Heart right ventricle (tissue), 16 donors: ENCODE measurements at places on chromosomes 3 and 15.

GRCh38 chr15:25433118-25433865 lies 5.5 kb downstream of the UBE3A start:
- DNase-seq = no peak

- DNase-seq = no peak
Measured at GRCh38 chr3:127715532-127715931, 42.8 kb downstream of the ABTB1 start.

GRCh38 chr3:134931045-134931785 lies 136.2 kb downstream of the EPHB1 start:
- DNase-seq = no peak

- no peak for DNase-seq
Measured at GRCh38 chr3:48352546-48352945, 19.1 kb upstream of the SPINK8 start.

DNA sequence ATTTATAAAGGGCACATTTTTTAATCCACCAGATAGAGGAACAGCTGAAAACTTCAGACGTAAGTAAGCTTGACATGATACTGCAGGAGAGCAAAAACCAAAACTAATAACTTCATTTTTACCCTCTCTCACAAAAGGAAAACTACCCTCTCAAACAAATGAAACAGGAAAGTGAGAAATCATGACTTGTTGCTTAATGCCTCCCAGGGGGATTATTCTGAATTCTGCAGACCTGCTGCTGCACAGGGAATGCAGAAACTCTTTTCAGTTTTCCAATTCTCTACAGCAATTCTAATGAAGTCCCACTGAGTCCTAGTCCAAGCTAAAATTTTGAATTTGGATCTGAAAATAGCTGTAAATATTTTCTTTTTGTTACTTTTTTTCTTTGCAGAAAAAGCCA lies 637.1 kb upstream of the CCDC54 start:
- no peak for DNase-seq

DNA sequence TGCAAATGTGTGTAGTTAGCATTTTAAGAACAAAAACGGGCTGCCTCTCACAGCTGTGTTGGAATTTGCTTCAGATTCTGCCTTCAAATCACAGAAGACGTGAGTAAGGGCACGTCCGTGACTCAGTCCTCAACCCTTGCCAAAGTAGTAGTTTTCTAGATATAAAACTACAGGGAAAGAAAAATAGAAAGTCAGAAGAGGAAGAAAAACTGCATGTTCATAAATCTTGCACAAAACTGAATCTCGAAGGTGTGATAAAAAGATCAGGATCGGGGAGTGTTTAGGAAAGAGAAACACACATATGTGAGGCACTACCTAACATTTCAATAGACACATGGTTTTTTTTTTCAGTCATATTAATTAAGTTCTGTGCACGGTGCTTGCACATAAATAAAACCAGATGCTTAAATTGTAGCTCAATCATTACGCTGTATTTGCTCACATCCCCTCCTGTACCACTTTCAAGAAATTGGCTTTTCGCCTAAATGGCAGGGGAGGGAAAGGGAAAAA lies 71.7 kb downstream of the P3H2 start:
- DNase-seq = no peak

DNA sequence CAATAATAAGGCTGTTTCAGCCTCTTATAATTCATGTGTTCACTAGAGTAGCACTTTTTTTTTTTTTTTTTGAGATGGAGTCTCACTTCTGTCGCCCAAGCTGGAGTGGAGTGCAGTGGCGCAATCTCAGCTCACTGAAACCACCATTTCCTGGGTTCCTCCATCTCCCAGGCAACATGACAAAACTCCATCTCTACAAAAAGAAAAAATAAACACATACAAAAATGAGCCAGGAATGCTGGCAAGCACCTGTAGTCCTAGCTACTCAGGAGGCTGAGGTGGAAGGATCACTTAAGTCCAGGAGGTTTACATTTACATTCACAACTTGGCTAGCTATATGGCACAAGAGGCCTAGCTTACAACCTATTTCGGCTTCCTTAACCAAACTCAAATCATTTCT lies 6.8 kb downstream of the USP4 start:
- DNase-seq = no peak

GRCh38 chr3:8775181-8775580 lies 5.8 kb upstream of the OXTR start:
- no peak for DNase-seq

GRCh38 chr3:68773401-68773800 lies 158.9 kb downstream of the TAFA4 start:
- no peak for DNase-seq

GRCh38 chr3:59256230-59256629 lies 206.4 kb upstream of the CFAP20DC start:
- no peak for DNase-seq

DNA sequence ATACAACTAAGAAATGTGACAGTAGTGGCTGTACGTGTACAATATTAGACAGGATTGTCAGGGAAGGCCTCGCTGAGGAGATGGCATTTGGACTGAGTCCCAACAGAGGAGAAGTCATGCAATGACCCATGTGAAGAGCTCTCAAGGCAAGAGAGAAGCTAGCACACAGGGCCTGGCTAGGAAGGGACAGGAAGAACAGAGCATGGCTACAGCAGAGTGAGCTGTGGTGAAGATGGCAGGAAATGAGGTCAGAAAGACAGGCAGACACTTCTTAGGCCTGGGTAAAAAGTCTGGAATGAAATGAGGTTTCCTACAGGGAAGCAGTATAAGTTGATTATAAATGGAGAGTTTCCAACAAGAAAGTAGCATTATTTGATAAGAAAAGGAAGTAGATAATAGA lies 33.2 kb upstream of the LEKR1 start:
- DNase-seq = no peak

- DNase-seq = no peak
Measured at GRCh38 chr3:183500319-183500718, 55.2 kb downstream of the KLHL6 start.

- no peak for DNase-seq
Measured at GRCh38 chr15:31500766-31501449, 174.3 kb downstream of the KLF13 start.

- DNase-seq = no peak
Measured at GRCh38 chr15:51229907-51230330, 108.5 kb downstream of the CYP19A1 start.

DNA sequence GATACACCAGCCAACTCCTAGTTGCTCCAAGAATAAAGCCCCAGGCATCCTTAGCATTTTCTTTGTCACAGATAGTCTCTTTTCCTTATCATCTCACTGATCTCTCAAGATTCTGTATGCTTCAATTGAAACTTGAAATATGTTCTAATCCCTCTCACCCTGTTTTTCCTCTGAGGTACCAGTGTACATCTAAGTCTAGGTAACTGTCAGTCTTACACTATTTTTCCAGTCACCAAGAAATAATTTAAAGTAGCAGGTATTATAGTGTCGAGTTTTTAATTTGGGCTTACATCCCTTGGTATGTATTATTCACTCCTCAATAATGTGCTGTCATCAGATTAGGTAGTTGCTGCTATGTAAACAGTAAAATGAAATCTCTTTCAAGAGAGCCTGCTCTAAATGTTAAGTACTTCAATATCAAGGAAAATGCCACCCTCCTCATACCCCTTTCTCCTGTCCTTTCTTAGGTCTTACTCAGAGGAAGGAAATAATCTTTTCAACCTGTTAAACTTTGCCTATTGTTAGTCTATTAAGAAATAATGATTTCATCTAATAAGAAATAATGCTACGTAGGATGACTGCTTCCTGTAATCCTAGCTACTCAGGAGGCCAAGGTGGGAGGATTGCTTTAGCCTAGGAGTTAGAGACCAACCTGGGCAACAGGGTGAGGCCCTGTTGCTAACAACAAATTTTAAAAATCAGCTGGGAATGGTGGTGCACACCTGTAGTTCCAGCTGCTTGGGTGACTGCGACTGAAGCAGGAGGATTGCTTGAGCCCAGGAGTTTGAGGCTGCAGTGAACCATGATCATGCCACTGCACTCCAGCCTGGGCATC lies 39.8 kb downstream of the TSC22D2 start:
- DNase-seq = no peak

DNA sequence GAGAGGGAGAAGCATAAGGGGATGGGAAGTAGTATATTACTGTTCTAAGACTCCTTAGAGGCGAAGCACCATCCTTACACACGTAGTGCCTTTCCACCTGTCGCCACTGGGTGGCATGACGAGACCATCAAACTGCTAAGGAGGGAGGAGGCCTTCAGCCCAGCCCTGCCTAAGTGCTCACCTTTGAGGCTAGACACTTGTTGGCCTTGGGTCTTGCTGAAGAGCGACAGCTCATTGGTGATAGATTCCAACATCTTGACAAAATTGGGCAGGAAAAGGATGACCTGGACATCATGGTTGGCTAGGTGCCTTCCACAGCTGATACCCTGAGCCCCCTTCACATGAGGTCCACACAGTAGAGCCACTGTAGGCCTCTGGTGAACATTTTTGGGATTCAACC lies 19.6 kb downstream of the CLK3 start:
- no peak for DNase-seq

DNA sequence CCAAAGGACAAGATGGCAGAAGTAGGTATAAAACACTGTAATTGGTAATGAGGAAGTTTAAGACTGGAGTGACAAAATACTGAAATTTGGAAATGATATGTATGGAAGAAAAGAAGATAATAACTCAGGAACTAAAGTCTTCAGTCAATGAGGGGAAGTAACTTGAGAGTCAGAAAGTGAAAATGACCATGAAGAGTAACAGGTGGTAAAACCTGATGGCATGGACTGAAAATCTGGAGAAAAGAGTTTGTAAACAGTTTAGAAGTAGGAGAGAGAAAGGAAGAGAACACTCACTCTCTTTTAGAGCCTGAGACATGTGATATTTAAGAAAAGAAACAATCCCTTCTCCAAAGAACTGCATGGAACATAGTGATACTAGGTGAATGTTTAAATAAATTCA lies 387.9 kb downstream of the PYDC2 start:
- DNase-seq = no peak

- DNase-seq = no peak
Measured at GRCh38 chr3:193830791-193831191, 237.8 kb downstream of the OPA1 start.

GRCh38 chr15:21262851-21263425 lies 177.4 kb downstream of the POTEB3 start:
- no peak for DNase-seq

GRCh38 chr3:160010578-160010977 lies 21.9 kb downstream of the IL12A start:
- DNase-seq = no peak

- DNase-seq = no peak
Measured at GRCh38 chr3:156664831-156665178, 9.6 kb upstream of the TIPARP start.

GRCh38 chr3:24508423-24508839 lies 13.8 kb upstream of the THRB start:
- DNase-seq = no peak

DNA sequence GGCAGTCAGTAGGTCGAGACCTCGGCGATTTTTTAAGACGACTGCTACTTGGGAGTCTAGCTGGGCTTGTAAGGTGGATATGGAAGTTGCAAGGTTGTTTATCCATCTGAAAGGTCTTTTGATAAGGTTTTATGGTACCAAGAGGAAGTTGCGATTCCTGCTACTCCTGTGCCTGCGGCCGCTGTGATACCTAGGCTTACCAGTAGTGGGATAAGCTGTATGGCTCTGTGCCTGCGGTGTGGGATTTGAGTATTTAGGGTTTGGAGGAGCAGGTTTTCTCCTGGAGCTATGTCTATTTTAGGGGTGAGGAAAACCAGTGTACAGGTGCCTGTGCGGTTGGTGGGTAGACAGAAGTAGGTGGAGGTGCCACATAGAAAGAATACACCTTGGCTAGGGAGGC lies 1059.8 kb downstream of the SI start:
- no peak for DNase-seq

- DNase-seq = no peak
Measured at GRCh38 chr3:2158828-2159227, 60.2 kb downstream of the CNTN4 start.

DNA sequence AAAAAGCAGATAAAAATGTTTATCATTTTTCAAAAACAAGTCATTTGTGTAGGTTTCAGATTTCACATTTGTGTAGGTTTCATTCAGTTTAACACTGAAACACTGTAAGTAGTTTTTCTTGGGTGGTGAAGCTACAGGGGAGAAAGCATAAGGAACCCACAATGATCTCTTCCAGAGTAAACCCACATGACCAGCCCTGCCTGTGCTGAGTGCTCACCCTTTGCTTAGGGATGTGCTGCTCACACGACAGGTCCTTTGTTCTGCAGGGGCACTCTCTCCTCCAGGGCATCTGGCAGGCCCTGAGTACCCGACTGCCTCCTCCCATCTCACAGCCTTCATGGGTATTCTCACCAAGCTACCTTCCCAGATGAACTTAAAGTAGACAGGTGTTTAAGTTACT lies 28.9 kb downstream of the ZXDC start:
- no peak for DNase-seq

- no peak for DNase-seq
Measured at GRCh38 chr3:113897373-113897777, 50.4 kb upstream of the ZDHHC23 start.

DNA sequence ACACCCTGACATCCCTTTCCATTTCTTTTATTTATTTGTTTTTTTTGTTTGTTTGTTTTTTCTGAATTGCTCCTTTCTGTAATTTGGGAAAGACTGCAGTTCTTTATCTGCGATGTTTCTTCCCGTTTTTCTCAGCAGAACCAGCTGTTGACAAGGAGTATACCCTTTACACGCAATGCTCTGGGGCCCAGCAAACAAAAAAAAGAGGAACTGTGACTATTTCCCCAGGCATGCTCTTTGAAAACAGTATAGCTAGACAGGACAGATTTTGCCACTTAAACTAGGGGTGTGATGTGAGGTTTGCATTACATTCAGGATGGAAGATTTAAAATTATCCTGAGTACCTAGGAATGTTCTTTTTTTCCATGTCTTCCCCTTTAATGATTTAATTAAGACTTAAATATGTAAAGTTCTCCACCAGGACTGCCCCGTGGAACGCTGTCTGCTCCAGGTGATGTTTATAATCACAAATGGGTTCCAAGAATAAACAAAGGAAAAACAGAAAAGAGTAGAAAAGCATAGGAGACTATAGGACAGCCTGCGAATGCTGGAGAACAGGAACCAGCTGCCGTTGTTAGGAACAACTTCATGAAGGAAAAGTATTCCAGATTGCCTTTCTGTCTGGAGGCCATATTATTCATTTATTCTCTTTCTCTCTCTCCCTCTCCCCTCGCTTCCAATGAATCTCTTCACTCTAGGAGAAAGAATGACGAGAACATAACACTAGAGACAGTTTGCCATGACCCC lies 43.3 kb downstream of the TGFBR2 start:
- no peak for DNase-seq

DNA sequence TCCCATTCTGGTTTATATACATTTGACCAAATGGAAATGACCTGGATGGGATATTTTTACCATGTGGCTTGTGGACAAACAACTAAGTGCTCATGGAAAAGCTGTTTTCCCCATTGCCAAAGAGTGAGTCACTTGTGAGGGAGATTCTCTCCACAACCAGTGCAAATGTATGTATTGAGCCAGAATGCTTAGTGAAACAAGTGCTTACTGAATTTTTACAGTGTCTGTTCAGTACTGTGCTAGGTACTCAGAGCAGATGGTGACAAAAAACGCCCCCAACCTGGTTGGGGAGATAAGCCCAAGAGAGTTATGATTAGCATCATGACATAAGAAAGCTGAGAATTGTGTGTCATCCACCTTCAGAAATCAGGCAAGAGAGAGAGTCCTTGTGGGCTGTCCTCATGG lies 2.3 kb downstream of the CHP1 start:
- DNase-seq = no peak
